A549 treated with CORT108297 at 1 μM for 4 hours (cell line): ENCODE measurements at places on chromosomes 4 and X. TPM values are rescaled to one million over a fixed set of nuclear protein-coding genes. Genes with fewer than 3 reads are reported as not detected.

Gene TMEM144
- 3.0 to 4.7 TPM (median 3.5 TPM) in 5 replicates for total RNA-seq

Gene CXorf65
- not detected in 5 replicates for total RNA-seq

Gene PALLD
- 53.9 to 93.2 TPM (median 69.1 TPM) in 5 replicates for total RNA-seq

Gene ARMCX2
- 0.08 to 0.11 TPM in 2 of 5 replicates, not detected in the others for total RNA-seq

Gene NLGN3
- 0.95 to 1.2 TPM (median 1.1 TPM) in 5 replicates for total RNA-seq

Gene PFKFB1
- total RNA-seq, result 0.06 to 0.14 TPM (median 0.10 TPM) in 5 replicates

Gene LGI2
- 0.11 to 0.34 TPM (median 0.16 TPM) in 5 replicates for total RNA-seq

Gene FAM184B
- 0.01 to 0.06 TPM (median 0.05 TPM) in 5 replicates for total RNA-seq

Gene CDX4
- total RNA-seq, result not detected in 5 replicates

Gene MAGEB1
- total RNA-seq, result not detected in 5 replicates

Gene EVC2
- 1.8 to 2.7 TPM (median 2.2 TPM) in 5 replicates for total RNA-seq

Gene RAB33A
- 0.10 to 0.31 TPM (median 0.20 TPM) in 5 replicates for total RNA-seq

Gene MAB21L2
- not detected in 5 replicates for total RNA-seq

Gene PLXNA3
- 9.7 to 17.8 TPM (median 15.3 TPM) in 5 replicates for total RNA-seq

Gene CXorf51B
- not detected in 5 replicates for total RNA-seq

Gene SERPINA7
- not detected in 5 replicates for total RNA-seq

Gene CPZ
- total RNA-seq, result 0.20 to 0.35 TPM (median 0.24 TPM) in 5 replicates

Gene OTC
- not detected in 5 replicates for total RNA-seq

Gene DCAF12L2
- total RNA-seq, result 0.05 to 0.12 TPM (median 0.10 TPM) in 5 replicates

Gene ZNF718
- 0.40 to 0.61 TPM (median 0.58 TPM) in 5 replicates for total RNA-seq
